ENCODE measurements at places on chromosomes 16 and 17.

DNA sequence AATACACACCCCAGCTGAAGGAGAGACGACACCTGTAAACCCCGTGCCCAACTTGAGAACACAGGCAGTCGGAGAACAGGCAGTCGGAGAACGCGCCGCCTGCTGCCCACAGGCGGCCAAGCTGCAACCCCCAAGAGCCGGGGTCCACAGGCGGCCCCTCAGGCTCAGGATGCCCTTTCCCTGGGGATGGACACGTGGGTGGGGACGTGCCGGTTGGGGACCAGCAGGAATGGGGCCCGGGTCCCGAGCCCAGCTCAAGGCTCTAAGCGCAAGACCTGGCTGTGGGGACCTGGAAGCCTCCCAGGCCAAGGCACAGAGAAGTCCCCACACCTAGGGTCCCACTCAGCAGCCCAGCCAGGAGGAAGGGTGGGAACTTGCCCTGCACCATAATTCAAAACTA, 79.5 kb upstream of the GNG13 start:
- DNase-seq: no peak

DNA sequence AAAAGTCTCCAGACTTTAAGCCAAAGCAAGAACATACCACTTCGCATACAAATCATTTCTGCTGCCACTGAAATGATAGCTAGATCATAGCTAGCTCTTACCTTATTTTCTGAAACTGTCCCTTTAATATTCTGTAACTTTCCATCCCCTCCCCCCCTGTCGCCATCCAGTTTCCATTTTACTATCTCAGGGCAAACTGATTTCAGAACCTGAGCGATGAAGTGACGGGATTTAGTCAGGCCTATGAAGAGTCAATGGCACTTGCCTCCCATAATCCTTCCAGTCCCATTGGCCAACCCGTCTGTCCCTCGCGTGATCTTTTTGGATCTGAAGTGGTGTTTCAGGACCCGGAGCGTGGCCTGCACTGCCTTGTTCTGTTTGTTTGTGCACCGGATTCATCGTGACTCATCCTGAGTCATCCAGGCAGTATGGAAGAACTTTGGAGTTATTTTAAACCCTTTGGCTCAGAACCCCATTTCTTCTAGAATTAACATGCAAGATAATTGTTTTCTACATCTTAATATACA, 199.8 kb upstream of the CHMP6 start:
- peak; percentile 36 for DNase-seq

DNA sequence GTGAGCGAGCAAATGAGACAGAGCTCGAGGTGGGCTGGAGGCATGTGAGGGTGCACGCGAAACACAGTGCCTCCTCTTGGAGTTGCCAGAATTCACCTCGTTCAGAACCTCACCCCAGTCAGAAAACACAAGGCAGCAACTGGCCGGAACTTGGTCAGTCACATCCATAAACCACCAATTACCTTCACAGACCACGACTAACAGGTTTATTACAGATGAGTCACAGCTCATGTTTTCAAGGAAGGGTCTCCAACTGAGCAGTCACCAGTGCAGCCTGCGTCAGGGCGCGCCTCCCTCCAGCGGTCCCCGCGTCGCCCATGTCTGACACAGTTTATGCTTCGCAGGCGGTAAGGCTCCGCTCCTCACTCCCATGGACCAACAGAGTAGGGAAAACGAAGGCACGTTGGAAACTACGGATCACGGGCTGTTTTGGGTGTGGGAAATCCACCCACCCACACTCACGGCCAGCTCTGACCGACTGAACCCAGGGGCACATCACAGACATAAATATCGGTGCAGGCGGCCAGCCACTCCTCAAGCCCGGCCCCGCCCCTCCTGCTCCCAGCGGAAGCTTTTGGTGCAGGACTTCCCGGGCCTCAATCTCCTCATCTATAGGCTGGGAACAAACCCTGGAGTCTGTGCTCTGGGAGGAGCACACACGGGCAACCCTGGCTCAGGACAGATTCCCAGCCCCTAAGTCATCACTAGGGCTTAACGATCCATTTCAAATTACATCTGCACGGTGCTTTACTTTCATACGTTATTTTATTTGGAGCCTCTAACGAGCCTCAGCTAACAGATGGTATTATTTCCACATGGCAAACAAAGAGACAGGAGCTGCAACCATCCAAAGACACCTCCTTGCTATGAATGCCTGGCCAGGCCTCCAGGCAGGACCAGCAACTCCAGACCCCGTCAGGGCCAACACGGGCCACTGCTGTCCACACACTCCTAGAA, 126.3 kb downstream of the ZNF778 start:
- DNase-seq: no peak

- no peak for DNase-seq
These were observed 10.1 kb downstream of the KSR1 start for GRCh38 chr17:27466376-27466742.

GRCh38 chr16:85477801-85478363, 135.2 kb upstream of the GSE1 start:
- no peak for DNase-seq

DNA sequence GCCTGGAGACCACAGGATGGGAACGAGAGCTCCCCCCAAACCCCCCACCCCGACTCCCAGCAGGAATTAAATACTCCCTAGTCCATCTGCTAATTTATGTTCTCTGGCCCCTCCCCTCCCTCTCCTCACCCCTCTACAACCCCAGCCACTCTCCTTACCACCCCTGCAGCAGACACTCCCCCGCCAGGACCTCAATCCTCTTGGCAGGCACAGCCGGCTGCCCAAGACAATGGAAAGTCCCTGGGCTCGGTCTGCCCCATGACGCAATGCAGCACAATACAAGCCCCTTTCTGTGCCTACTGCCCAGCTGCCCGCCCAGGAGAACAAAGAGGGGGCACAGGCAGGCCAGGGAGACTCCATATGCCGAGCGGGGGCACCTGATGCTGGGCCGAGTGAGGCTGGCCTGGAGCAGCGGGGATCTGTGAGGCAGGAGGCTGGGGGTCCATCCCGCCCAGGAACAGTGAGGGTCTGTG, 30.3 kb upstream of the CDC42EP4 start:
- DNase-seq: no peak

GRCh38 chr16:50274326-50275097, 8.2 kb downstream of the ADCY7 start:
- DNase-seq: peak; percentile 44

GRCh38 chr17:73291260-73291801, 20.5 kb downstream of the CDC42EP4 start:
- DNase-seq: no peak

GRCh38 chr17:81094509-81095382, 59.8 kb downstream of the BAIAP2 start:
- DNase-seq: peak; percentile 70

- DNase-seq: no peak
These were observed 1.7 kb upstream of the GPT2 start for GRCh38 chr16:46882304-46882939.

- DNase-seq: no peak
These were observed 25.6 kb upstream of the ABCA10 start for GRCh38 chr17:69254187-69254586.

DNA sequence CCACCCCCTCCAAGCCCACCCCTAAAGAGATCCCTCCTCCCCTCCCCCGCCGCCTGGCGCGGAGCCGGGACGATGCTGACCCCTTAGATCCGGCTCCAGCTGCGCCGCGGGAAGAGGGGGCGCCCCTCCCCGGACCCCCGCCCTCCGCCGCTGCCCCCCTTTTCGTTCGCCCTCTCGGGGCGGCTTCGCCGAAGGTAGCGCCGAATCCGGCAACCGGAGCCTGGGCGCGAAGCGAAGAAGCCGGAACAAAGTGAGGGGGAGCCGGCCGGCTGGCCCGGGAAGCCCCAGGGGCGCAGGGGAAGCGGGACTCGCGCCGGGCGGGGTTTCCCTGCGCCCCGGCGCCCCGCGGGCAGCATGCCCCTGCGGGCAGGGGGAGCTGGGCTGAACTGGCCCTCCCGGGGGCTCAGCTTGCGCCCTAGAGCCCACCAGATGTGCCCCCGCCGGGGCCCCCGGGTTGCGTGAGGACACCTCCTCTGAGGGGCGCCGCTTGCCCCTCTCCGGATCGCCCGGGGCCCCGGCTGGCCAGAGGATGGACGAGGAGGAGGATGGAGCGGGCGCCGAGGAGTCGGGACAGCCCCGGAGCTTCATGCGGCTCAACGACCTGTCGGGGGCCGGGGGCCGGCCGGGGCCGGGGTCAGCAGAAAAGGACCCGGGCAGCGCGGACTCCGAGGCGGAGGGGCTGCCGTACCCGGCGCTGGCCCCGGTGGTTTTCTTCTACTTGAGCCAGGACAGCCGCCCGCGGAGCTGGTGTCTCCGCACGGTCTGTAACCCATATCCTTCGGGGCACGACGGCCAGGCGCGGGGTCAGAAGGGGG, 623 bp downstream of the CACNA1G start:
- DNase-seq: no peak

GRCh38 chr16:878072-878784, 77.7 kb upstream of the GNG13 start:
- peak; percentile 18 for DNase-seq

GRCh38 chr17:18981642-18982424, 22.7 kb downstream of the FAM83G start:
- DNase-seq: no peak

GRCh38 chr17:73722165-73722564, 77.9 kb upstream of the SDK2 start:
- DNase-seq: no peak

- DNase-seq: no peak
These were observed 80.4 kb downstream of the ABCC12 start for GRCh38 chr16:48075398-48075797.

- no peak for DNase-seq
These were observed 390.2 kb downstream of the SEC14L1 start for GRCh38 chr17:77531002-77531401.

DNA sequence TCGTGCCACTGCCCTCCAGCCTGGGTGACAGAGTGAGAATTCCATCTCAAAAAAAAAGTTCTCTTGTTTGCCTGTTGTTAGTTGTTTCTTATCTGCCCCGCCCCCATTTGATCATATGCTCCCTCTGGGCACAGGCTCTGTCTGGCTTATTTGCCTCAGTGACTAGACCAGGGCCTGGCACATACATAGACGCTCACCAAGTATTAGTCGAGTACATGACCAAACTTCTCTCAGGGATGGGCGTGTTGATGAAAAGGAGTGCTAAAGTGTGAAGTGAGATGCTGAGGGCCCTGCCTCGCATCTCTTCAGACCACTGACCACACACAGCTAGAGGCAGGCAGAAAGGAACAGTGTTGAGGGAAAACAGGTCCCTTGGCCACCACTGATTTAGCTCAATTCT, 3.3 kb upstream of the HELZ start:
- no peak for DNase-seq

DNA sequence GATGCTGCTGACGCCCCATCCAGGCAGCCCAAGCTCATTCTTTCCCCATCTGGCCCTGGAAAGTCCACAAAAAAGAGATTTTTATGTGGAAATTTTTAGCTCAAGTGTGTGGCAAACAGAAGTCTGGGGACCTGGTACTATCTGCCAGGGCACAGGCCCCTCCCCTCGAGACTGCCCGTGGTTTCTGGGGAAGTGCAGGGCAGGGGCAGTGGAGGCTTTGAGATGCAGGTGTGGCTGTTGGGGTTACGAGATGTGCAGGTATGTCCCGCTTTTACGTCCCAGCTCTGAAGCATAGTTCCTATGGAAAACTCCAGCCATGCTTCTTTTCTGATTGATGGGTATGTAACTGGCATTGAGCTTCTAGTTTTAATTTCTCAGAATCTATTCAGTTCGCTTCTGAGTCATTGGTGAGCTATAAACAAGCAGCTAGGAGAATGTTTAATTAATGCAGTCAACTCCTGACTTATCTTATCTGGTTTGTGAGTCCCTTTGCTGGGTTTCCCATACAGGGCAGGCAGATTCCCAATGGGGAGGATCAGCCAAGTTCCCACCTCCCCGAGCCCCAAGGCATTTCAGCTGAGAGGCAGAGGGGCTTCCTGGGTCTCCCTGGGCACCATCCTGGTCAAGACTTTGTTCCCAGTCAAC, 16.2 kb downstream of the TBX4 start:
- no peak for DNase-seq

- DNase-seq: no peak
These were observed 22.6 kb upstream of the ITGA3 start for GRCh38 chr17:50033316-50033715.

- DNase-seq: no peak
These were observed 42.9 kb downstream of the AMFR start for GRCh38 chr16:56382459-56382858.

- DNase-seq: no peak
These were observed 26.5 kb upstream of the AKTIP start for GRCh38 chr16:53529513-53529912.

GRCh38 chr17:68853439-68853838, 101.8 kb downstream of the ABCA8 start:
- no peak for DNase-seq

- peak; percentile 19 for DNase-seq
These were observed 1.2 kb upstream of the MIF4GD start for GRCh38 chr17:75271955-75272847.

DNA sequence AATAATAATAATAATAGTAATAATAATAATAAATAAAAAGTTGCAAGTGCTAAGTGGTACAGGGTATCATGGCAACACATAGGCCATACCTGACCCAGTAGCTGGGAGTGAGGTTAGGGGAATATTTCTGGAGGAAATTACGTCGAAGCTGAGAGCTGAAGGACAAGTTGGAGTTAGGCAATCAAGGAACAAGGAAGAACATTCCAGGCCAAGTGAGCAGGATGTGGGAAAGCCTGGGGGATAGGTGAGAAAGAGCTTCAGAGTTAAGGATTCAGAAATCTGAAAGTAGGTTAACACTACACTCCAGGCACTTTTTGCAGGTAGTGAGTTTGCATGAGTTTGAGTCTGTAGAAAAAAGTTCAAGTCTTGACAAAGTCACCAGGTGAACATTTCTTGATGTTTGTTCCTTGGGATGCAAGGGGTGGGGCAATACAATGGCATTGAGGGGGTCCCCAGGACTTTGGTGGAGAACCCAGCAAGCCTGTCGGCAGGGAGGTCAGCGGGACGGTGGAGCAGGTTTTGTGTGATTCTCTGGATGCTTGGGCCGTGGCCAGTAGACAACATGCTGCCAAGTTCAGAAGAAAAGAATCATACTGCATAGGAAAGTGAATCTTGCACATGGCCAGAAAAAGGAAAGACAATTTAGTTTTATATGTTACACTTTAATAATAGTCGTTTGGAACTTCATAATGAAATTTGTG, 27.7 kb upstream of the MPHOSPH6 start:
- DNase-seq: no peak

DNA sequence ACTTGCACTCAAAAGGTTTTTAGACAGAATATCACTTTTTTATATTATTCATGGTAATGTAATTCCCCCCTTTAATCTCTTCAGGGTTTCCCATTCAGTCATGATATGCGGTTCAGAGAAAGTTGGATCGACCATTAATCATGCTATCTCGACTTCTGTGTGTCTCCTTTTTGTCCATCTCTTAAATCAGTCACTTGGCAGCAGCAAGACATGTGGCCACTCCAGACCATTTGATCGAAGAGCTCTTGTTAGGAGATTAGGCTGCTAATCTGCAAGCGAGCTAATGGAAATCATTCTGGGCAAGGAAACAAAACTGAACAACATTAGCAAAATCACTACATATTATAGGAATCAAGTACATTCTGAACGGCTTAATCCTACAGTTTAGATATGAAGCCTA, 449.9 kb downstream of the WWOX start:
- no peak for DNase-seq

GRCh38 chr17:27417596-27418365, 38.5 kb upstream of the KSR1 start:
- no peak for DNase-seq

All from stimulated activated CD4-positive, alpha-beta T cell treated with anti-CD3 and anti-CD28 coated beads, Interleukin-12 subunit alpha, Interleukin-12 subunit beta, amount 100 ng/mL, for 4 hours (primary cell).